Activated T-cell treated with anti-CD3 and anti-CD28 coated beads for 1 hour (primary cell): ENCODE measurements at places on chromosomes 5 and 9.

DNA sequence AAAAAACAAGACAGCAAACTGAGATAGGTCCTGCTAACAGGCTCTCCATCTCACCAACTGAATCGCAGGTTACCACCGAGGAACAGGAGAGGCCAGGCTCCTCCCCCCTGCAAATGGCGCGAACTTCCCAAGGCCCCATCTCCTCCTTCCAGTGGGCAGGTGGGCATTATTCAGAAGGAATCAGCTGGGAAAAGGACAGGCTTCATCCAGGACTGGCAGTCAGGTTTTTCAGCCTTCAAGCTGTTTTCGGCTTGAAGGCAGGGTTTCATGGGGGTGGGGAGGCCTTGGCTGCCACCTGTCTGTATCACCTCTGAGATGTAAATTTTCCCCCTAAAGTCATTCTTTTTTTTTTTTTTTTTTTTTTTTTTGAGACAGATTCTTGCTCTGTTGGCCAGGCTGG, 79.4 kb downstream of the SFXN1 start:
- no peak for DNase-seq

DNA sequence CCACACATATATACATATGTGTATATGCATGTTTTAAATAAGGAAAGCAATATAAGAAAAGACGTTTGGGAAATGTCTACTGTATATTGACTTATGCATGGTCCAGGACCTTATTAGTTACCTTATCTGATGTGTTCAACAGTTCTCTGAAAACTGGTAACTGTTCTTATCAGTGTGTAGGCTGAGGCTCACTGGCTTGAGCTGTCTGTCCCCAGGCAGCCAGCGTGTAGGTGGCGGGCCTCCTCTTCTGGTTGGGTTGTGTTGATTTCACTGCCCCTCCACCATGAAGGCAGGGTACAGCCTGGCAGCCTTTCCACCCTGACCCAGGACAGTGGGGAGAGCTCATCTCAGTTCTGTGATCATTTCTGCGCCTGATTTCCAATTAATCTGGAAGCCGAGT, 38.7 kb upstream of the SEMA4D start:
- DNase-seq: no peak

GRCh38 chr9:86246752-86247161, 12.7 kb downstream of the C9orf153 start:
- DNase-seq: no peak

- no peak for DNase-seq
Observed at GRCh38 chr5:115962239-115962564, at the start of gene LVRN. Gene LVRN, plus strand, starts transcription at chr5:115962475. Its CDS starts 143 bp downstream, at chr5:115962618.

- DNase-seq: no peak
Observed at GRCh38 chr5:137024044-137024443, 475.1 kb downstream of the SPOCK1 start.

DNA sequence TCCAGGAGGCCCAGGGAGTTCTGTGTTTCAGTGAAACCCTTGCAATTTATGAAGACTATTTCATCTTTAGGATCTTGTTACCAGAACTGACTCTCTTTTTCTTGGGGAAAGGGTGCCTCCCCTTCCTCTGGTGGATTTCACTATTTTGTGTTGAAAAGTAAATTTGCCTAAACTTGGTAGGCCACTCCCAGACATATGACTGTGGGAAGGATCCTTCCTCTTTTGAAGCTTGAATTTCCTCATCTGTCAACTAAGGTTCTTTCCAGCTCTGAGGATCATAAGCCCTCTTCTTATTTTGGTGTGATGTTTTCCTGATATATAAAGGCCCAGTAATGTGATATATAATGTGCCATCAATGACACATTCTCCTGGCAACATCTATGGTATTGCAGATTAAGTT, 59.1 kb upstream of the ZFAND5 start:
- DNase-seq: no peak

DNA sequence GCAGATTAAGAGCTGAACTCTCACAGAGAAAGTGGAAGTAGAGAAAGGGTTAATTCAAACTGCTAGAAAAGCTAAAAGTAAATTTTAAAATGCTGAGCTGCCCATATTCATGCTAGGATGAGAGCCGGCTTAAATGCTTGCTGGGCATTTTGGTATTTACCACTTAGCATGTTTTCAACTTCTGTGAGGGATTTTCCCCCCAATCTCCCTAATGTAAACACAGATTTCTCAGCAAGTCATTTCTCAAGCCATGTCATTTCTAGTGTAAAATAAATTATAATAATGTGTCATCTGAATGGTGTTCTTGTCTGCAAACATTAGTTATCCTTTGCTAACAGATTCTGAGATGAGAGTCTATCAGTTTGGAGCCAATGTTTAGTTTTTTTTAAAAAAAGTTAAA, 22.3 kb downstream of the RPS23 start:
- no peak for DNase-seq

GRCh38 chr5:80438739-80439138, 30.9 kb downstream of the ZFYVE16 start:
- DNase-seq: no peak

DNA sequence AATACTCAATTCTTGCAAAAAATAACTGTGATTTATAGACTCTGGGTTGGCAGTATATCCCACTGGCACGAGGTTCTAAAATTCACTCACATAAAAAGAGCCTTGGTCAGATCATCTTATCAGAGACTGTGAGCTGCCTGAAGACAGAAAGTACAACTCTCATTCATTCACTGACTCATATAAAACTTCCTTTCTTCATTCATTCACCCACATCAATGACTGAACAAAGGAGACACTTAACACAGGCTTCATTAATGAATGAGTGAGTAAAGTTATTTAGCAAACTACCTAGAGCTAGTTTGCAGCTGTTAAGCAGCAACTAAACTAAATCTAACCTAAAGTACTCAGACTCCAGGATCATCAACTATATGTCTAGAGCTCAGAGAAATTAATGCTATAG, 214.7 kb downstream of the DENND1A start:
- no peak for DNase-seq

DNA sequence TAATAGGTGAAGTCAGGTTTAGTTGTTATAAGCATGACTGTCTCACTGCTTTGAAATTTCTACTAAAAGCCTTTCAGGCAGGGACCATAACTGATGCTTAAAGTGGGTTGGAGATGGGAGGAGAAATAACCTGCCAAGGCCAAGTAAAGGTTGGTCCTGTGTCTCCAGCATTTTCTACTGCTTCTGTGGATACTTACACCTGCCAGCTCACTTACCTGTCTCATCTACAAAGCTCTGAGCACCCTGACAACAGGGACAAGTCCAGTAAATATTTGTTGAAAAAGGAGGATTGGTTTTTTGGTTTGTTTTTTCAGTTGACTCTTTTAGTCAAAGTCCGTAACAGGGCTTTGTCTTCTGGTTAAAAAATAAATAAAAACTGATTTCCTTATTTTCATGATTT, 38.6 kb downstream of the GRAMD2B start:
- no peak for DNase-seq

GRCh38 chr9:72459308-72459707, 62.1 kb upstream of the TMC1 start:
- no peak for DNase-seq

- no peak for DNase-seq
Observed at GRCh38 chr9:90555351-90556057, 87.1 kb downstream of the DIRAS2 start.

DNA sequence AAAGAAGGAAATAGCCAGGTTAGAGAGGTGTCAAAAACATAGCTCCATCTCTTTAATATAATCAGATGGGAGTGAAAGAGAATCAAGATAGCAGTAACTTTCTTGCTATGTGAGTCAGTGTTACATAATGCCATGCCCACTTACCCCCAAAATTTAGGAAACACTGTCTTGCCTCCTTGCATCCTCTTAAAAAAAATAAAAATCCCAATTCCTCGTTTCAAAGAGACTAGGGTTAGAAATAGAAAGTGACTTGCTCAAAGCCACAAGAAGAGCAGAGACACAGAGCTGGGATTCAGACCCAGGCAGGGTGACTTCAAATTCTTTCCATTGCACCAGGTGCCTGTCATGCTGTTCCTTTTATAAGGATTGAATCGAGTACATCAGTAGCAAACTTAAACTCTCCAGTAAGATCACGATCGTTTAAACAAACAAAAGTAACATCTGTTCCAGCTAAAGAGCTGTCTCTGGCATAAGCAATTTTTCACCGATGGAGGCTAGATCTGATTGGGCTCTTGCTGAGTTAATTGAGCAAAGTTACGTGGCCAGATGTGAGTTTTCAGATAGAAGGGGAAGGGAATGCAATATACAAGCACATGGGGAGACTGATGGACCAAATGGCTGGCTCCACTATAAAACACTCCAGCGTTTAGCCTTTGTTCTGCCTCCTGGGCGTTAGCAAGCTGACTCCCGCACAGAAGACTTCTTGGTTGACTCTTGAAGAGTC, 176.9 kb downstream of the PALM2AKAP2 start:
- no peak for DNase-seq

- no peak for DNase-seq
Observed at GRCh38 chr5:58211441-58211840, 248.4 kb downstream of the PLK2 start.

DNA sequence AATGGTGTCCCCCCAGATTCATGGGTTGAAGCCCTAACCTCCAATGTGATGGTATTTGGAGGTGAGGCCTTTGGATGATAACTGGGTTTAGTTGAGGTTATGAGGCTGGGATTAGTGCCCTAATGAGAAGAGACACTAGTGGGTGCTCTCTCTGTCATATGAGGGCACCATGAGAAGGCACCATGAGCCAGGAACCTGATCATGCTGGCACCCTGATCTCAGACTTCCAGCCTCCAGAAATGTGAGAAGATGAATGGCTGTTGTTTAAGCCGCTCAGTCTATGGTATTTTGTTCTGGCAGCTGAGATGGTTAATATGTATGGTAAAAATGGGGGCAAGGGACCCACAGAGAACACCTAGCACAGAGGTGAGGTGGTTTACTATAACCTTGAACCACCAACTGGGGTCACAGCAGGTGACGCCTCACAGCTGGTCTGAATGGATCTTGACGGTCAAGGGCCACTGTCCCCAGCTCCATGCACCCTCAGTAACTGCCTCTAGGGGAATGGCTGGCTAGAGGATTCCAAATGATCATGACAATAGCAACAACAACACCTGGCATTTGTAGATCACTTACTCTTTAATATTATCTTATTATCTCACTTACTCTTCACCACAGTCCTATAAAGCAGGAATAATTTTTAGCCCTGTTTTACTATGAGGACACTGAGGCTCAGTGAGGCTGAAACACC, 57.1 kb downstream of the FOXI1 start:
- DNase-seq: no peak

DNA sequence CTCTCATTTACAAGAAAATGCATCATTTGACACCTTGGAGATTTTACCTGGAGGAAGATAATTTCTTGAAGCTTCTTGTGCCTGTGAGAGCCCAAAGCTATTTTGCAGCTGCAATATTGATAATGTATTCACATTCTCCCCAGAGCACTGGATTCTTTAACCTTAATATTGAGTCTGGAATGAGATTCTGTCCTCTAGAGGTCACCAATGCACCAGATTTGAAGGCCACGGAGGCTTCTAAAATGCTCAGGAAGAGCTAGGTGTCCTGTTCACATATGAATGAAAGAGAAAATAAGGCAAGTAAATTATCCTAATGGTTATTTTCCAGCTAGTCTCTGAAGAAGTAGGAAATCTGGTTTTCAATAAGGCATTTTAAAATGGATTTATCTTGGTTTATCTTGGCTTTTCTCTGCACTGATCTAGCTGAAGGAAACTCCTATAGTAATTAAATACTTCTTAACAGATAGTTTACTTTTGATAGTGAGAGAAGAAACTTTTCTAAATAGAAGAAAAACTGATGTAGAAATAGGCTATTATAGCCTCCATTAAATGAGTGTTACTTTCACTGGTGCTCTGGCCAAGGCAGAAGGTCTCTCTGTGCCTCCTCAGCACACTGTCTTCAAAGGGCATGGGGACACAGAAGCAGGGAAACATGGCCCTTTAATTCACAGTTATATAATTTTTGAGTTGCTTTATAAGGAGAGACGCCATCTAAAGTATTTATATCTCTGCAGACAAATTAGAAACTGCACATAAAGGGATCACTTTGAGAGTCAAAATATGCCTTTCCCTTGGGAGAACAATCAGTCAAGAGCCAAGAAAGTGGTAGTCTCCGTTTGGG, 297.0 kb upstream of the ACTBL2 start:
- no peak for DNase-seq

DNA sequence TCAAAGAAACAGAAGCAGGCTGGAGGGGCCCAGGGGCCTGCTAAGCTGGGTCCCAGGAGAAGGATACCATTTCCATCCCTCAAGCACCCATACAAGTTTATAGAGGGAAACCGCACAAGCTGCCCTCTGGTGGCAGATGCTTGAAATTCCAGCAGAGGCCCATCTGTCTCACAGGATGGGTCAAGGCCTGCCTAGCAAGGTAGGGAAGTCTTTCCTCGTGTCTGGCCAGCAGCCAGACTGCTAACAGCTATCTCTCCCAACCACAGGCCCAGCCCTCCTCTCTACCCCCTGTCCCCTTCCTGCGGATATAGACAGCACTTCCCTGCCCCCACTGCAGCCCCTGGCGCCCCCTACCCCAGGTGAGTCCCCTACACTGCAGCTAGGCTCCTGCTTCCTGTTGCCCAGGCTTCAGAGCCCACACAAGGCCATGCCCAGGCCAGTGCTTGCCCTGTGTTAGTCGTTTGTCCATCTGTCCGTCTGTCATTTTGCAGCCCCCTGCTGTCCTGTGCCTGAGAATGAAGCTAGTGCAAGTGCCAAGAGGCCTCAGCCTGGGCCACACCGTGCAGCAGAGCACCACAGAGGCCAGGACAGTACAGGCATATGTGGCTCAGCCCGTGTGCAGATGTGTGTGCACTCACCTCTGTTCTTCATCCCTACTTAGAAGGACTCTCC, 26.2 kb downstream of the TCF7 start:
- DNase-seq: no peak

DNA sequence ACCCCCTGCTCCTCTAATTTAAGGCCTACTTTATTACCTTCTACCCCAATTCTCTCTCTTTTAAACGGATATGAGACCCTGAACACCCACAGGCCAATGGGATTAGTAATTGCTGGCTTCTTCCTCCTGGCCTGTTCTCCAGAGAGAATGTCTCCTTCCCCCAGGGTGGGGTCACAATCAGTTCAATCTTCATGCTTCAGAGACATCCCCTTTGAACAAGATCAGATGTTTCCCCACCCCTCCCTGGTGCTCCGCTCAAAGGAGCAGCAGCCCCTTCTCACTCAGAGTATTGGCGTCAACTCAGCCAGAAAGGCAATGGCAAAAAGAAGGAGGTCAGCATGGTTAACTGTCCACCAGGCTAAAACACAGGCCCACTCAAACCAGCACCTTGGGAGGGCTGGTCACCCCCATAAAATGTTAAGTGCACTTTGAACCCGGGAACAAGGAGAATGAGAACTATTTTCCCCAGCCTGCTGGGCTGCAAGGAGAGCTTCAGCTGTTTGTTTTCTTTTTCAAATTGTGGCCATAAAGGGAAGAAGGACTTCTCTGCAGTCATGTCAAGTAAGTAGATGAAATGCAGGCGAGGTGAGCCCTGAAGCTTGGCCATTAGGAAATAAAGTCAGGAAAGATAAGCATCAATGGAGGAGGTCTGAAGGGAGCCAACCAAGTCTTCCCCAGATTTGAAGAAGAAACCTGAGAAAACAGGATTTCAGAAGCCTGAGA, 20.1 kb downstream of the LHFPL2 start:
- no peak for DNase-seq
